Omental fat pad (tissue), 4 donors: ENCODE measurements at places on chromosomes 6 and 20. TPM values are rescaled to one million over a fixed set of nuclear protein-coding genes. Genes with fewer than 3 reads are reported as not detected.
A peak's percentile ranks its signal among the peaks of the same experiment; 100 is the strongest.

DNA sequence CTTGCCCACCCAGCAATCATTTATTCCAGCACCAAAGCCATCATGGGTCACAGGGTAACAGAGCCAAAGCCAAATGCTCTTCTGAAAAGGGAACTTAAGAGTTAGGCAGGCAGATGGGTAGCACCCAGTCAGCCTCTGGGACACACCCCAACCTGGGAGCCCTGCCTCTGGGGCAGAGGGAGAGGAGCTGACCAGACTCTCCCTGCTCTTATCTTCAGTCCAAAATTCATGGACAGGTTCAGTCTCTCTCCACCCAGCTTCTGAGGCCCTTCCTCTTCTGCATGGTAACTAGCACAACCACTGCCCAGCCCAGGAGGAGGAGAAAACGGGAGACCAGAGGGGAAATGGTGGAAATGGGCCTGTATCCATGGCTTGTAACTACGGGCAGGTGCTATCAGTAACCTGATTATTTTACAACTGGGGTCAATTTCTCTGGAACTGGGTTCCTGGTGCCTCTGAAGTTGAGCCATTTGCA lies 105.4 kb downstream of the NOL4L start:
- DNase-seq: no peak

The DDX43 gene
- total RNA-seq: 1.8 TPM

The TRAPPC3L gene
- 0.63 TPM for total RNA-seq

- DNase-seq: no peak
Measured at GRCh38 chr6:524803-525202, 132.1 kb downstream of the HUS1B start.

DNA sequence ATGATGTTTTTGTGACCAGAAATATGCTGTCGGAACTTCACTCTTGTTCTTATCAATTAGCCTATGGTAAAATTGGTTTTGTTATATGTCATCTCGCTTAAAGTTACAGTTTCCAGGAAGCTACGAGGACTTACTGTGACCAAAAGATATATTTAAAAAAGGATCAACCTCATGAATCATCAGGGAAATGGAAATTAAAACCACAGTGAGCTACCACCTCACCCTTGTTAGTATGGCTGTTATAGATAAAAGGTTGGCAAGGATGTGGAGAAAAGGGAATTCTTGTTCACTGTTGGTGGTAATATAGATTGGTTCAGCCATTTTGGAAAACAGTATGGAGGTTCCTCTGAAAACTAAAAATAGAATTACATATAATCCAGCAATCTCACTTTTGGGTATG lies 14.3 kb upstream of the INSM1 start:
- DNase-seq: no peak

GRCh38 chr6:112058243-112059032 lies 4.5 kb downstream of the CCN6 start:
- no peak for DNase-seq

DNA sequence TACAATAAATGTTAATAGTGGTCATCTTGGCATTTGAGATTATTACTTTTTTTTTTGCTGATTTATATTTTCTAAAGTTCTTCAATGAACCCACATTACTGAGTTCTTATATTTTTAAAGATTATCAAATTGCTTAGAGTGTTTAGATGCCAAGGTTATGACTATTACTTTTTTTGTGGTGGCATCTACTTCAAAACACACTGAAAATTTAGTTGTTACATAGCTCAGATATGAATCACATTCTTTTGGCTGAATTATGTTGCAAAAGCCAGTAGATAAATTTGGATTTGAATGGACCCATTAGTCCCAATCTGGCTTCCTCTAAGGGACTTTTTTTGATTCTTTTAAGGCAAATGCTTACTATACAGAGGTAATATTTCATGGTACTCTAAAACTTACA lies 8.9 kb downstream of the UTRN start:
- DNase-seq: no peak

The TBC1D7 gene
- total RNA-seq: 11.0 TPM

The RMND1 gene
- total RNA-seq: 20.8 TPM

The MROH8 gene
- 2.8 TPM for total RNA-seq

DNA sequence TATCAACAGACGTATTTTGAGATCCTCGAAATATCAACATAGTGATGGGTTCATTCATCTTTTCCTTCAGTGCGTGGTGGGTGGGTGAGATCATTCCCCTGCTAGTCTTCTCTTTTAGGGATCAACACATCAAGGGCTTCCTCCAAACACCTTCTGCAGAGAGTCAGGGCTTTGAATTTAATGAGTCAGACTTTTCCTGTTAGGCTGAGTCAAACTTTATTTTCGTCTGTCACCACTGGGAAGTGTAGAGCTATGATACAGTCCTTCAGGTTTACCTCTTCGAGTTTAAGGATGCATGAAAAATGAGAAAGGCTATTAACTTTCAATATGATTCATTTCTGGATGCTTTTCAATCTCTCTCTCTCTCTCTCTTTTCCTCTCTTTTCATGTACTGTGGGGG lies 189.1 kb downstream of the BMP2 start:
- no peak for DNase-seq

- DNase-seq: peak; percentile 58
Measured at GRCh38 chr6:52503851-52504781, 72.7 kb downstream of the TRAM2 start.

- DNase-seq: no peak
Measured at GRCh38 chr6:62982951-62983350, 228.3 kb upstream of the FKBP1C start.

GRCh38 chr20:5729348-5729747 lies 20.9 kb upstream of the SHLD1 start:
- DNase-seq: no peak
